ENCODE measurements at places on chromosomes 11 and 22.

GRCh38 chr22:24430431-24431308, 3.3 kb downstream of the ADORA2A start:
- DNase-seq, result no peak

DNA sequence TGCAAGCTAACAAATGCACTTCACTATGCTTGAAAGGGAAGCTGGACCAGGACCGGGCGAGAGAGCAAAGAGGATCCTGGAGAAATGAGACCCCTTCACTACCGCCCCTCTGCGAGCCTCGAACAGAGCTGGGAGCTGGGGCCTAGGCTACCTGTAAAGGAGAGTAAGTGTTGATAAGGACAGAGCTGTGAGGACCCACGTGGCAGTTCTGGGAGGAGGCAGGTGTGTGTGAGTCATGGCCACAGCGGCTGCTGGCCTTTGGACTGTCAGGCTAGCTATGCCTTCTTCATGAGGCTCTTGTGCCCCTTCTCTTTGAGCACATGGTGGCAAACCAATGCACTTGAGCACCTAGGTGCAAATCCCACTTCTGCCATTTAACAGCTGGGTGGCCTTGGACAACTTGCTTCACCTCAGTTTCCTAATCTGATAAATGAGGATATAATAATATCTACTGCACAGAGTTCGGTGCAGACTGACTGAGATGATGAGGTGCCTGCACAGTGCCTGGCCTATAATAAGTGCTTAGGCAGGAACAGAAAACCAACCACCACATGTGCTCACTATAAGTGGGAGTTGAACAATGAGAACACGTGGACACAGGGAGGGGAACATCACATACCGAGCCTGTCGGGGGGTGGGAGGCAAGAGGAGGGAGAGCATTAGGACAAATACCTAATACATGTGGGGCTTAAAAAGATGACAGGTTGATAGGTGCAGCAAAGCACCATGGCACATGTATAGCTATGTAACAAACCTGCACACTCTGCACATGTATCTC, 35.3 kb upstream of the KCNJ11 start:
- no peak for DNase-seq

DNA sequence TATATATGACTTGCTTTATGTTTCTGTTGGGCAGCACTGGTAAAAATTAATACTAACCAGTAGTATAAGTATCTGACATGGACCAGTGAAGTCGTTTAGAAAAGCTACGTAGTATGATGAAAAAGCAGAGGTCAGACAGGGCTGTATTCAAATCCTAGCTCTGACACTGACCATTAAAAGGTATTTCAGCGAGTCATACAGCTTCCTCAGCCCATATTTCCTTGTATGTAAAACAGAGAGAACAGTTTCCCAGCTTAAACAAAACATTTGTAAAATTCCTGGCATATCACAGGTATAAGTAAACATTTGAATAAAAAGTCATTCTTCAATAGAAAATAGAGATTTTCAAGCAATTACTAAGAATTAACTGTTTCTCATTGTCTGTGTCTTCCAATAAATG, 4.2 kb downstream of the NOX4 start:
- no peak for DNase-seq

- DNase-seq, result no peak
These were observed 15.9 kb upstream of the OR6M1 start for GRCh38 chr11:123822032-123822431.

DNA sequence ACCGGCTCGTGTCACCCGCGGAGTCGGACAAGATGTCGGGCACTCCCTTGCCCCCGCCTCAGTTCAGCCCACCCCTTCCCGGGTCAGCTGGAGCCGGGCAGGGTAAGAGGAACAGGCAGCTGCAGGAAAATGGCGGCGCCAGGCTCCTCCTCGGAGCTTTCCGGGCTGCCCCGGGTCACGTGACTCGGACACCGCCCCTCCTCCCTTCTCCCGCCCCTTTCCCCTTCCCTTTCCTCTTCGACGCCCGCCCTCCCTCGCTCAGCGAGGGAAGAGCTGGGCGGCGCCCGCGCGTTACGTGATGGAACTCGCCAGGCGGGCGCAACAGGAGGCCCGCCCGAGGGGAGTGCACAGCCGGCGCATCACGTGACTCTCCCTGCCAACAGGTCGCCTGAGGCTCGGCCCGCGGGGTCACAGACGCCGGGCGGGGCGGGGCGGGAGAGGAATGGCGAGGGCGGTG, at the start of gene PICALM:
PICALM (minus strand) TSS at position 134 of the 457 bp plus-strand sequence. CDS start 304 bp downstream, outside the sequence.
- DNase-seq, result peak; percentile 98

DNA sequence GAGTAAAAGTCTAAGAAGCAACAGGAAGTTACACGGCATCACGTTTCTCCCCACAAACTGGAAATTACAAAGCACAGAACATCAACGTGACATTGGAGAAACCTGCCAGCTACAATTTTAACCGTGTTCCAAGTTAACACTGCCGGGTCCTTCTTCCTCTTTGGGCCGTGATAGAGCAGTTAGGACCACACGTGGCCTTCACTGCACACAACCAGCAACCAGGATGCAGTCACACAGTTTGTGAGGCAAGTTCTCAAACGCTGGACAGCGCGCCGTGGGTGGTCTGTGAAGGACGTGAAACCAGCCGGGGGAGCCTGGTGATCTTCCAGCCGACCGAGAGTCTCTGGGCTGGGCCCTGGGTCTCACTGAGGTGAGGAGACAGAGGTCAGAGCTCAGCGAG, 14.6 kb downstream of the C11orf21 start:
- no peak for DNase-seq

GRCh38 chr22:46220921-46221320, 29.2 kb downstream of the CDPF1 start:
- no peak for DNase-seq

GRCh38 chr11:114131461-114131864, 72.0 kb downstream of the ZBTB16 start:
- no peak for DNase-seq

GRCh38 chr22:20967697-20968211, 699 bp downstream of the AIFM3 start:
- DNase-seq, result no peak

DNA sequence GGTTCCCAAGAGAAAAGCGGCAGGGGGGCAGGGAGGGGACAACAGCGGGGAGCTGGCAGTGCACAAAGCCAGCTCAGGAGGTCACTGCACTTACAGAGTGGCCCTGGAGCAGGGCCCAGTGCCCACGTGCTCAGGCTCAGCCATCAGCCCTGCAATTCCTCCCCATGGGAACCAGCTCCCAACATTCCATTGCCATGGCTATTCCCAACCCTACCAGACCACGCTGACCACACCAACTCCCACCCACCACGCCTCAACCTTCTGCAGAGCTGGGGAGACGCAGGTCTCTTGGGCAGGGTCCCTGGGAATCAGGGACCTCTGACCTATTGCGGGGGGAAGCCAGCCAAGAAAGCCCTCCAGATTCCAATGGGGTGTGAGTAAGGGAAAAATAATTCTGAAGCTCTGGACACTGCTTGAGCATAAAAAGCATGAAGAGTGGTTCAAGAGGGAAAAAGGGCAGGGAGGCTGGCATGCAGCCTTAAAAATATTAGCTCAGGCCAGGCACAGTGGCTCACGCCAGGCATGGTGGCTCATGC, 38.3 kb upstream of the TFIP11 start:
- DNase-seq, result peak; percentile 97

DNA sequence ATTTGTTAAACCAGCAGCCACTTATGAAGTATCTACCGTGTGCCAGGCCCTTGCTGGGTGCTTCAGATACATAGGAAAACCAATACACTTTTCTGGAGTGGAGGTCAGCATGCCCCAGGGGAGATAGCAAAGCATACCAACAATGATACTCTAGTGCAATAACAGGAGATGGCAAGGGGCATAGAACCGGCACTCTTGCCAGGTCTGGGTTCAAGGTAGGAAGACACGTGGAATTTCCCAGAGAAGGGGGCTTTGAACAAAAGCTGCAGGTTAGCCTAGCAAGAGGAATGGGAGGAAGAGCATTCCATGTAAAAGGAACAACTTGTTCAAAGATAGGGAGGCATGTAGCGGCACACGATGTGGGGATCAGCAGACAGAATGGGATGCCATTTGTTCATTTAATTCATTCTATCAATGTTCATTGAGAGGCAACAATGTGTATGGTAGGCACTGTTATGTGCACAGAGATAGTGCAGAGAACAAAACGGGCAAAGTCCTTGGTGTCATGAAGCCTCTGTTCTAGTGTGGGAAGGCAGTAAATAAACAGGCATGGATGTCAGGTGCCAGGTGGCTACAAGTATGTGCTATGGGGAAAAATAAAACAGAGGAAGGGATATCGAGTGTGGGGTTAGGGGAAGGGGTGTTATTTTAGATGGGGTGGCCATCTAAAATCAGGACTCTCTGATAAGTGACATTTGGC, 162.6 kb upstream of the E2F8 start:
- DNase-seq, result no peak

- DNase-seq, result no peak
These were observed 264.8 kb downstream of the INSC start for GRCh38 chr11:15379483-15379882.
